ENCODE measurements at places on chromosomes 6 and 20. TPM values are rescaled to one million over a fixed set of nuclear protein-coding genes. Genes with fewer than 3 reads are reported as not detected.

DNA sequence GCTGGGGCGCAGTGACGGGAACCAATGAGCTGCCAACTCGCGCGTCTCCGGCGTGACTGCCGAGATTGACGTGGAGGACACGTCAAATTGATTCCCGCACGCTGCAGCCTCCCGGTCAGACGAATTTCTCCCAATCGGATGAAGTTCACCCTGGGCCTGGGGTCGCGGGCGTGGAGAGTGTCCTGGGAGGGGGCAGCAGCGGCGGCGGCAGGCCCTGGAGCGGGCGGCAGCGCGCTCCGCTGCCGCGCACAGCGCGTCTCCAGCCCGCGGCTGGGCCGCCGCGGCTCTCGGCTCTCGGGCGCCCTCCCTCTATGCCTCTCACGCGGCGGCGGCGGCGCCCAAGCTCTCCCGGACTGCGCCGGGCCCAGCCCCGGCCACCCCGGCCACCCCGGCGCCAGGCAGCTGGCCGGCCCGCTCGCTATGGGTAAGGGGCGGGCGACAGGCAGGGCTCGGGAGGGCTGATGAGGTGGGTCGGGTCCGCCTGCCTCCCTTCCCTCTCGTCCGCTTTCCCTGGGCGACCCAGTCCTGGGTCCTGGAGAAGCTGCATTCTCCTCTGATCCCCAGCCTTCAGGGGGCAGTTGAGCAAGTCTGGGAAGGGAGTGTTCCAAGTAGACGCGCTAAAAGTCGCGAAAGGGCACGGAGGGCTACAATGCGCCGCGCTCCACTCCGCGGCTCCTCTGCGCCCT, at the start of gene PAX1:
Gene PAX1, plus strand, starts transcription at position 90 of the 686 bp plus-strand sequence. Its CDS starts 49 bp downstream, at position 139.
- no peak for DNase-seq

DNA sequence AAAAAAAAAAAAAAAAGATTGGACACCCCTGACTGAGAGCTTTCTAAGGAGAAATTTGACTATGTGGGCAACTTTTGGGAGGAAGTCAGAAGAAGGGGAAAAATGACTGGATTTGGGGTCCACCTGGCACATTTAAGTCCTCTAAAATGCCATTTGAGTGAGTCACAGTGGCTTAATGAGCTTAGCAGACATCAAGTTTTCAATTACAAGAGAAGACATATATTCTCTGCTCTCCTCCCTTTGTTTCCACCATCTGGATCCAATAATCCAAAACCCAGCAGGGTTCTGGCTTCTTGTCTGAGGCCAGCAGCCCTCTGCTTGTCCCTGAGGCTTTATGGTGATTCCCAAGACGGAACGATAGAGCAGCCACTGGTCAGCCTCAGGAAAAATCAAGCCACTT, 6.9 kb downstream of the PI3 start:
- DNase-seq: no peak

The LST1 gene
- 5.8 TPM for total RNA-seq

The SCRT2 gene
- total RNA-seq: not detected

The SLC35D3 gene
- 0.28 TPM for total RNA-seq

GRCh38 chr6:131756039-131756438, 45.2 kb upstream of the CTAGE9 start:
- no peak for DNase-seq

GRCh38 chr6:20084411-20084810, 127.9 kb downstream of the MBOAT1 start:
- DNase-seq: no peak

Measured in left colon (tissue), 2 donors.